ENCODE measurements at places on chromosomes 2 and 18. TPM values are rescaled to one million over a fixed set of nuclear protein-coding genes. Genes with fewer than 3 reads are reported as not detected.

GRCh38 chr2:118049816-118050140, 35.9 kb upstream of the CCDC93 start:
- no peak overlapping the region for H3K4me3 ChIP-seq
- H3K36me3 ChIP-seq = no peaks in the 10 kb centered on the region

DNA sequence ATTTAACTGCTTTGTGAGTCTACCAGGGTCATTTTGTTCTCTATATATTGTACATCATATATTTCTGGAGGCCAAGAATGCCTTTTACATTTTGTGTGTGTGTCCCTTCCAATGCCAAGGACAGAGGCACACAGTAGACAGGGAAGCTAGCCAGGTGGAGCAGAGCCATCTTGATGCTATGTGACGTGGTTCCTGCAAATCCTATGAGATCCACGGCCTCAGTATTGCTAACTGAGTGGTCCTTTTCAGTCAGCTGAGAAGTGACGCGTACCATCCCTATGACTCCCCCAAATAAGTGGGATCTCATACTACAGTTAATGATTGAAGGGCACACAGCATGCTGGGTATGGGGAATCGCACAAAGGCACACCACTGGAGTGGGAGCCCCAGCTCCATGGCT, 27.3 kb downstream of the CCDC141 start:
- no peak overlapping the region for H3K27ac ChIP-seq
- H3K36me3 ChIP-seq = peaks cover 3% of the 10 kb centered on the region
- DNase-seq = no peak
- no peaks in the 10 kb centered on the region for H3K4me1 ChIP-seq
- H3K27me3 ChIP-seq = peaks cover 4% of the 10 kb centered on the region
- H3K4me3 ChIP-seq = no peak overlapping the region

DNA sequence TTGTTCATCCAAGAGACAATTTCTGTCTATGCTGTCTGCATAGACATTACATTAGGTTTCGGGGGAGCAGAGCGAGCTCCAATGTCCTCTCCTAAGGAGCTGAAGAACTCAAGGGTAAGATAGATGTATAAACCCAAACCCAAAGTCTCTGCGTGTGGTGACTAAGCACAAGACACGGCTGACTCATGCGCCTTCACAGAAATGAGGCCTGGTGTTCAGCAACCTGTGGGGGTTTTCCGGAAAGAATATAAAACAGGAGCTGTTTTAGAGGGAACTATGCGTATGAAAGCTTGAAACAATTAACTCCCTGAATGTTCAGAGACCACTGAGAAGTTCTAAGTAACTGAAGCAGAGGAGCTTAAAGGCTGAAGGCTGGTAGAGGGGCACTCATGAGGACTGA, 154.7 kb downstream of the SOX11 start:
- no peak overlapping the region for H3K4me3 ChIP-seq
- no peak for DNase-seq
- H3K4me1 ChIP-seq = no peaks in the 10 kb centered on the region
- peaks cover 8% of the 10 kb centered on the region for H3K36me3 ChIP-seq
- no peaks in the 10 kb centered on the region for H3K27me3 ChIP-seq
- H3K27ac ChIP-seq = no peak overlapping the region

- no peak overlapping the region for H3K27ac ChIP-seq
- peaks cover 16% of the 10 kb centered on the region for H3K4me1 ChIP-seq
- H3K4me3 ChIP-seq = no peak overlapping the region
- H3K27me3 ChIP-seq = peaks cover 3% of the 10 kb centered on the region
- no peak for DNase-seq
Measured at GRCh38 chr2:38907743-38908562, 18.3 kb downstream of the ARHGEF33 start.

- no peak overlapping the region for H3K4me3 ChIP-seq
- H3K36me3 ChIP-seq = no peaks in the 10 kb centered on the region
- no peak overlapping the region for H3K27ac ChIP-seq
Measured at GRCh38 chr2:156812496-156812895, 376.3 kb downstream of the GPD2 start.

DNA sequence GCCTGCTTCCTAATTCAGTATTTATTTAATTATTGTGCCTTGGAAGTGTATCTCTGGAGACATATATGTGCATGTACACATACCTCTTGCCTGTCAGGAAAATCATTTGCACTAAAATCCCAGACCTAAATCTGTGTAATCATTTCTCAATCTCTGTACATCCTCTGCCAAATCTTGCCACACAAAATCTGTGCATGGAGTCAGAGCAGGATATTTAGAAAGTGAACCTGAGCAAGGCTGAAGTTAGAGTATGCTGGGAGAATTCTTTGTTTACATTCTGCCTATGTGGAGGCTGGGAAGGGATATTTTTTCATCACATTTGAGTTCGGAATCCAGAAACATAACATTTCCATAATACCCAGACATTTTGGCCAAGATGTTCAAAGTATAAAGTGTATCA, 9.3 kb downstream of the XRCC5 start:
- peaks cover 58% of the 10 kb centered on the region for H3K4me1 ChIP-seq
- peak overlapping the region; percentile 71 for H3K27ac ChIP-seq
- H3K4me3 ChIP-seq = no peak overlapping the region

- H3K27ac ChIP-seq = no peak overlapping the region
- no peak for DNase-seq
- H3K4me1 ChIP-seq = no peaks in the 10 kb centered on the region
- H3K4me3 ChIP-seq = no peak overlapping the region
Measured at GRCh38 chr2:104583811-104584210, 270.1 kb upstream of the POU3F3 start.

GRCh38 chr2:69483024-69483423, 45.8 kb upstream of the NFU1 start:
- H3K27ac ChIP-seq = no peak overlapping the region
- H3K4me3 ChIP-seq = no peak overlapping the region
- H3K4me1 ChIP-seq = no peaks in the 10 kb centered on the region
- H3K36me3 ChIP-seq = peaks cover 22% of the 10 kb centered on the region
- H3K27me3 ChIP-seq = no peaks in the 10 kb centered on the region

DNA sequence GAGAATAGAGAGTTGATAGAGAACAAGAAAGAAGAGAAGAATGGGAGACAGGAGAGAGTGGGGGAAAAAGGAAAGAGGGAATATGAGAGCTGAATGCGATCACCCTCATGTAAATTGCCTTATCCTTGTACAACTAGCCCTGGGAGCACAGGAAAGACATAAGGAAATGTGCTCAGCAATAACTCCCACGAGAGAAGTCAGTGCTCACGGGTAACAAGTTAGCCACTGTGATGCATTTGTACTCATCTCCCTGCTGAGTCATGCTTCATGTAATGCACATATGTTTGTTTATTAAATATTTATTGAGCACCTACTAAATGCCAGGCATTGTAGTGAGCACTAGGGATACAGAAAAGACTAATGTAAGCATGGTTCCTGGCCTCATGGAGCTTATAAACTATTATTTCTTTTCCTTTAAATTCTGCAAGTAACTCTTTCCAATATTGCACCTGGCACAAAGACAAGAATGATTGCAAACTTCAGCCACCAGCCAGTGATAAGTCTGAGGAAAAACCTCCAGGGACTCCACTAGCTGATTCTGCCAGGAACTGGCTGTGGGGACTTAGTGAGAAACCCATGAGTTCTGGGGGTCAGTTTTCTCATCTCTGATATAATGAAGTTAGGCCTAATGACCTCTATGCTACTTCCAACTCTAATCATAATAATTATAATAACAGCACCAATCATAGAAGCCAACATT, 124.1 kb downstream of the LNPK start:
- no peaks in the 10 kb centered on the region for H3K36me3 ChIP-seq
- peaks cover 24% of the 10 kb centered on the region for H3K4me1 ChIP-seq

GRCh38 chr2:25853038-25853638, 25.1 kb downstream of the ASXL2 start:
- DNase-seq = no peak
- H3K27me3 ChIP-seq = no peaks in the 10 kb centered on the region
- H3K4me1 ChIP-seq = peaks cover 24% of the 10 kb centered on the region
- no peaks in the 10 kb centered on the region for H3K36me3 ChIP-seq

- H3K27me3 ChIP-seq = peaks cover 11% of the 10 kb centered on the region
- no peak for DNase-seq
- no peaks in the 10 kb centered on the region for H3K36me3 ChIP-seq
Measured at GRCh38 chr18:60191926-60192325, 180.6 kb downstream of the MC4R start.

GRCh38 chr2:60964651-60965498, 52.6 kb upstream of the PEX13 start:
- H3K36me3 ChIP-seq = no peaks in the 10 kb centered on the region
- H3K4me1 ChIP-seq = peaks cover 28% of the 10 kb centered on the region
- no peak for DNase-seq

GRCh38 chr2:221552291-221552690, 19.8 kb downstream of the EPHA4 start:
- peaks cover 18% of the 10 kb centered on the region for H3K36me3 ChIP-seq
- no peak for DNase-seq
- H3K27ac ChIP-seq = no peak overlapping the region
- H3K4me3 ChIP-seq = no peak overlapping the region
- no peaks in the 10 kb centered on the region for H3K27me3 ChIP-seq

DNA sequence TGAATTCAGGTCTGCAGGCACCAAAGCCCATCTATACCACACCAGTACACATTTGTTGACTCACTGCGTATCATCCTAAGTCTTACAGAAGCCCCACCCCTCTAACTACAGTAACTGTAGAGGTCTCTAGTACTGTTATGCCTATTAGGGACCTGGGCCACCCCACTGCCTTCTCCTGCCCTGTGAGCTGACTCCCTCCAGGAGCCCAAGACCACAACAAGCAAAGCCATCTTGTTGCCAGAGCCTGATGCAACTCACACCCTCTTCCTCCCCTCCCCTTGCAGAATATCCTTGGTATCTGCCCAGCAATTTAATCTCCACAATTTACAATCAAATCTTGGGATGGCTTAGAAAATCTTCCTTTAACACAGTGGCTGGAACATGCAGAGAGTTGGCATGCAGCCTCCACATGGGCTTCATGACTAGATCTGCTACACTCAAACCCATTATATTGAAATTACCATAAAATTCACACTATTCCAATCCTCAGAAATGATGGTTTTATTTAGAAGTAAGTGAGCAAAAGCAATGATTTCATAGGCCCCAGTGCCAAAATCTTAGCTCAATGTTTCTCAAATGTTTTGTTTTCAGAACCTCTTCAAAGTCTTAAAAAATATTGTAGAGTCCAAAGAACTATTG, 17.7 kb upstream of the CYP1B1 start:
- H3K27me3 ChIP-seq = peaks cover 53% of the 10 kb centered on the region
- no peaks in the 10 kb centered on the region for H3K36me3 ChIP-seq
- DNase-seq = no peak

DNA sequence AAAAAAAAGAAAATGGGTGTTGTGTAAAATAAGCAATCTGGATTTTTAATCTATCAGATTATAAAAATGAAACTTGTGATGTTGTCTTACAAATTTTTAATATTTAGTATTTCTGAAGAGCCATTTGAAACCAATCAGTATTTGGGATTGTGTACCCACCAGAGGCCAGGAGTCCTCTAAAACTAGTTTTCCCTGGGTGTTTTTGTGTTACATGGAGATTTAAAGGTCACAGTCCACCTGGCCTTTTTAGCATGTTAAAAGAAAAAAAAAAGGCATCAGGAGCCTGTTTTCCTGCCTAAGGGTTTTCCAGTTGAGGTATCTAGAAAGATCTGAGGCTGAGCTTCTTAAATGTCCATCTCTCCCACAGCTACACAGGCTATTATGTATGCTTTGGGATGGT, 221.7 kb downstream of the LTBP1 start:
- H3K4me3 ChIP-seq = peak overlapping the region; percentile 60
- peaks cover 25% of the 10 kb centered on the region for H3K36me3 ChIP-seq
- no peak for DNase-seq
- no peaks in the 10 kb centered on the region for H3K27me3 ChIP-seq
- peaks cover 60% of the 10 kb centered on the region for H3K4me1 ChIP-seq

GRCh38 chr2:24972315-24972961, 683 bp upstream of the DNAJC27 start:
- H3K4me3 ChIP-seq = peak overlapping the region; percentile 95
- peak overlapping the region; percentile 99 for H3K27ac ChIP-seq
- peak; percentile 3 for DNase-seq
- peaks cover 8% of the 10 kb centered on the region for H3K27me3 ChIP-seq
- peaks cover 6% of the 10 kb centered on the region for H3K36me3 ChIP-seq

DNA sequence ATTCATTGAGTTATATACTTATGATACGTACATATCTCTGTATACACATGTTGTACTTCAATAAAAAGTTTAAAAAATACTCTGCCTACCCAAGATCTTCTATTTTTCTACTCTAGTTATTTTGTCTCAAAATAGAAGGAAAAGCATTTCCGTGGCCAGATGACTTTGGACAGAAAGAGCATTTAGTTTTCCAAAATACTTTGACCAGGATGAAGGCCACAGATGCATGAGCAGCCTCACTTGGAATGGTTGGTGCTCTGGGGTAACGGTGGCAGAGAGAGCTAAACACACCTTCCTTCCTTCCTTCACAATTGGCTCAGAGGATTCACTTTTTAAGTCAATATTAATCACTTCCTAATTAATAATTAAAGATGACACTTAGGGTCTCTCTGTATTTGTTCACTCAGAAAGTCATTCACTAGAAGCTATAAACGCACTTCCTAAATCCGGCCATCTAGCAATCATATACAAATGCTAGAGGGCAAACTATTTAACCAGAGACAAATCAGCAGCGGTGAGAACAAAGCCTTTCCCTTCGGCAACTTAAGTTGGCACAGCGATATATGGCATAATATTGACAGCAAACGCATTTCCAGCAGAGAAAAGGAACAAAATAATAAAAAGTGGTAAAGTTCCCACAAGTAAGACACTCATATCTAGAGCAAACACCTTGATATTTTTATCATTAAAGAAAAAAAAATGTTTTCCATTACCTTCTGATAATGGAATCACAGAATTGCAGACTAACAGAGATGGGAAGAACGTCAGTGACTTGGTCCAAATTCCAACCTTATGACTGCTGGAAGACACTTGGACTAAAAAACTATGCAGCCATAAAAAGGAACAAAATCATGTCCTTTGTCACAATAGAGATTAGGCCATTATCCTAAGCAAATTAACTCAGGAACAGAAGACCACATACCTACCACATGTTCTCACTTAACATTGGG, 55.9 kb upstream of the NARS1 start:
- peaks cover 7% of the 10 kb centered on the region for H3K27me3 ChIP-seq
- peak overlapping the region; percentile 58 for H3K27ac ChIP-seq
- peaks cover 63% of the 10 kb centered on the region for H3K36me3 ChIP-seq
- DNase-seq = no peak
- H3K4me1 ChIP-seq = peaks cover 11% of the 10 kb centered on the region

DNA sequence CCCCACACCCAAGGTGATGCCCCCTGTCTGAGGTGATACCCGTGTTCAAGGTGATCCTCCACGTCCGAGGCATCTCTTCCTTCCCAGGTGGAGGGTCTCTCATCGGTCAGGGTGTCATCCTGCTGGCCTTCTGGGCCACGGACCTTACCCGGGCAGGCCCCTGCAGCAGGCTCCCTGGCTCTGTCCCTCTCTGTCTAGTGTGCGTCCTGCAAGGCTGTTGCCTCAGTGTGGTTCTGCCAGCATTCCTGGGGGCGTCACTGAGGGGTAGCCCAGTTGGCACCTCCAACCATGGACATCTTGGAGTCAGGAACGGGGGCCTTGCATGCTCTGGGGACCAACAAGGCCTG, 5.6 kb upstream of the PER2 start:
- no peak overlapping the region for H3K4me3 ChIP-seq
- H3K36me3 ChIP-seq = no peaks in the 10 kb centered on the region
- no peak for DNase-seq
- peaks cover 16% of the 10 kb centered on the region for H3K27me3 ChIP-seq
- peaks cover 7% of the 10 kb centered on the region for H3K4me1 ChIP-seq

Gene SIX3
- not detected for total RNA-seq

Gene CIB4
- not detected for total RNA-seq

Gene ADI1
- 75.5 TPM for total RNA-seq

Gene TEKT4
- total RNA-seq = not detected

Gene TSGA10
- total RNA-seq = 1.4 TPM

Gene OR6B2
- not detected for total RNA-seq

Gene NAT8
- not detected for total RNA-seq

Gene USP40
- total RNA-seq = 27.4 TPM

Gene ACKR3
- total RNA-seq = not detected

Gene HNMT
- total RNA-seq = 1.4 TPM

Measured in HFFc6 (cell line).